ENCODE measurements at places on chromosomes 1 and 21. TPM values are rescaled to one million over a fixed set of nuclear protein-coding genes. Genes with fewer than 3 reads are reported as not detected.

The OR6N1 gene
- total RNA-seq = not detected

The SIPA1L2 gene
- 12.7 TPM for total RNA-seq

The SLC27A3 gene
- total RNA-seq = 11.6 TPM

The WNT3A gene
- not detected for total RNA-seq

The OPTC gene
- not detected for total RNA-seq

The GUCA2B gene
- not detected for total RNA-seq

The KIF21B gene
- total RNA-seq = 4.6 TPM
